GM23338 (cell line): ENCODE measurements at places on chromosomes 5 and 9. TPM values are rescaled to one million over a fixed set of nuclear protein-coding genes. Genes with fewer than 3 reads are reported as not detected.

GRCh38 chr9:85224301-85224700, 517.5 kb downstream of the AGTPBP1 start:
- no peak for DNase-seq

DNA sequence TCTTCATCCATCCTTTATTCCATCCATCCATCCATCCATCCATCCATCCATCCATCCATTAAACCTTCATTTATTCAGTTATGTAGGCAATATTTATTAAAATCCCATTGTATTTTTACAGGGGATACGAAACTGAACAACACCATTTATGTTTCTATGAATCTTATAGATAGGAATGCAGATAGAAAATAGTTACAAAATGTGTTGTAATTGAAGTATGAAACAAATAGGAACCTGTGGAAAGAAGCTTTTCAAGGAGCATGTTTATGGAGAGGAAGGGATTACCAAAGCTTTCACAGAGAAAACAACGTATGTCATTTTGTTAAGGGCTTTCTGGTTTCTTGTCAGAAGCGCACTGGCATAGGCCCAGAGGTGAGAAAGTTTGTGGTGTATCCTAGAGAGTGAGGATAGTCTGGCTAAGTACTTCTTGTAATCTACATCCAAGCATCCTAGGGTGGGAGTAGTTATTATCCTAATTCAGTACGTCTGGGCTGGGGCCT, 184.0 kb downstream of the CNTLN start:
- DNase-seq = no peak

DNA sequence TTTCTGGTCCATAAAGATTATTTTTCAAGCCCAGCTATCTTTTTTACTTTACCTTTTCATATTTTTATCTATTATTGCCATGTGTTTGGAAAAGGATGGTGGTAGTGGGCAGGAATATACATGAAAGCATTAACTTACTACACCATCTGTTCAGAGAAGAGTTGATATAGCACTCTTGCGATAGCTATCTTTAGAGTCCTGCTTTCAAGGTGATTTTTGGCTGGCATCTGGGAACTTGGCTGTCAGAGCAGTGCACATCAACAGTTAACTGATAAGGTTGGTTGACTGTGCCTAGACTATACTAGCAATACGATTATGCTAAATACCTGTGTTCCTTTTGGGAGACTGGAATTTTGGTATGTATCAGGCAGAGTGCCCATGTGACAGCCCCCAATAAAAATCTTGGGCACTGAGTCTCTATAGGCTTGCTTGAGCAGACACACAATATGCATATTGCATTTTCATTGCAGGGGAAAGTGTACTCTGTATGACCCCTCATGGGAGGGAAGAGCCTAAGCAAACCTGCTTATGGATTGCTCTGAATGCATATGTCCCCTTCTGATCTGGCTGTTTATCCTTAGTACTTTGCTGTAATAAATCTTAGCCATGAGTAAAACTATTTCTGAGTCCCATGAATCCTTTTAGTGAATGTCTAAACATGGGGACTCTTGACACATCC, 227.6 kb upstream of the C9orf72 start:
- DNase-seq = no peak

DNA sequence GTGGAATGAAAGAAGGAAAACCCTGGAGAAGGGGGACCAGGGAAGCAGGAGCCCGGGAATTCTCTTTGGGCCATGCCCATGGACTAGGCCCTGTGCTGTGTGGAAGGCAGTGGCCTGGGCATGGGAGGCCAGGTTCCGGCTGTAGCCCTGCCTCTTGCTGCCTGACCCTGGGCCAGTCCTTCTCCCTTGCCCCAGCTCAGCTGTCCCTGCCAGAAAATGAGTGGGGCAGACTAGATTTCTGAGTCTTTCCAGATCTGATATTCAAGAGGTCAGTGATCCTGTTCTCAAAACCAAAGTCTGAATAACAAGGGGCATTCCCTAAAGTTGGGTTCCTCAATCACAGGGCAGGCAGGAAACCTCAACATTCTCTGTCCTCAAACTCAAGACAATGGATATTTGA, 24.8 kb upstream of the CORO2A start:
- DNase-seq = no peak

- DNase-seq = no peak
Measured at GRCh38 chr5:23428705-23429104, 78.7 kb upstream of the PRDM9 start.

DNA sequence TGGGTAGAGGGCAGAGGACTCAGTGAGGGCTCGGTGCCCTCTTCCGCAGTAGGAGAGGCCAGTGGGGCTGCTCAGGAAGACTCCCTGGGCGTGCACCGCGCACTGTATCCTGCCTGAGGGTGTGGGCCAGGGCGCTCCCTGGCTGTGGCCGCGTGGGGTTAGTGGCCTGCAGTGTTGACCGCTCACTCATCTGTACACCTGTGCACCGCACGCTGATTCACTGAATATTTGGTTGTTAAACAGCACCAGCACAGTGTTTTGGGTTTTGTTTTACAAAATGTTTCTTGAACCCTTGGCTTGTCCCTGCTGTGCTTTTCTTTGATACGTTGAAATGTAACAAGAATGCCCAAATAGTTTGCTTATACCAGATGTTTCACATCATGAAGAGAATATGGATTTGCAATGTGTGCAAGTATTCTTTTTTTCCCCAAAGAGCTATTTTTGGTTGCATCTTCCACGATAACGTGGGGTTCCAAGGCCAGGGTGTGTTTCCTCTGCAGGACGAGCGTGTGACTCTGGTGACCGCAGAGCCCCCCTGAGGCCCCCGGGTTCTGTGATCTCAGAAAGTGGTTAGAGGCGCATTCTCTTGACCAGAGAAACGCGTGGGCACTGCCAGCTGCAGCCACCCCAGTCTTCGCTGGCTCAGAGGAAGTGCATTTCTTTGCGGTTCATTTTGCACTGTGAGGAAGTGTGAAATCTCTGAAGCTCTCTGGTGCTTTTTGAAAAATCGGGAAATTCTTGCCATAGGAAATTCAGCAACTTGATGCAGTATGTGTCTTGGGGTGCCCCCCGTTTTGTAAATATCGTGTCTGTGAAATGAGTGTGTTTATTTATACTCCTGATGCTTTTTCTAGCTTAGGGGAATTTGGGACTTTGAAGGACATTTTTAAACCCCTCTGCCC, 46.9 kb downstream of the AHRR start:
- no peak for DNase-seq

GRCh38 chr5:162202285-162202880, 134.8 kb downstream of the GABRG2 start:
- DNase-seq = no peak

DNA sequence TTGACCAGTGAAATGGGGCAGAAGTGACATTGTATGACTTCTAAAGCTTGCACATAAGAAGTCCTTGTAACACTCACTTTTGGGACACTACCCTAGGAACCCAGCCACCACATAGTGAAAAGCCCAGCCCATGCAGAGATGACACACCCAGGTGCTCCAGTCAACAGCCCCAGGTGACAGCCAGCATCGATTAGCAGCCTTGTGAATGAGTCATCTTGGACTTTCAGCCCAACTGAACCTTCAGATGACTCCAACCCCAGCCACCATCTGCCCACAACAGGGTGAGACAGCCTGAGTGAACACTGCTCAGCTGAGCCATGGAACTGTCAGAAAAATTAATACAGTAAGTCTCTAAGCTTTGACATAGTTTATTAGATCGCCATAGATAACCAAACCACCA, 458.6 kb downstream of the ZSWIM6 start:
- no peak for DNase-seq

DNA sequence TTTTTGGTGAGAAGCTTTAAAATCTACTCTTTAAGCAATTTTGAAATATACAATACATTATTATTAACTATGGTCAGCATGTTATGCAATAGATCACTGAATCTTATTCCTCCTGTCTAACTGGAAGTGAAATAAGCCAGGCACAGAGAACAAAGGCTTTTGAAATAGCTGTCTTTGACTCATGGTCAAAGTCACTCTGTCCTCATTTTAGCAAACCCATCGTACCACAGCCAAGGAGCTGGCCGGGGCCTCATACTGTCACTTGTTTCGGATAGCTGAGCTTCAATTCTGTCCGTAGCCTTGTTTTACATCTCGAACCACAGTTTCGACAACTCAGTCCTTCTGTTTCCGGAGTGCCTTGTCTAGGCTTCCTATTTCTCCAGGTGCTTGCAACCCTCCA, 19.2 kb downstream of the ADCY2 start:
- no peak for DNase-seq

GRCh38 chr5:64690417-64691151, at the start of gene SHISAL2B:
Gene SHISAL2B (plus strand): TSS chr5:64690503. CDS start chr5:64690624, 121 bp downstream.
- DNase-seq = peak; percentile 79

GRCh38 chr9:69097064-69097463, 61.5 kb downstream of the FXN start:
- DNase-seq = no peak

DNA sequence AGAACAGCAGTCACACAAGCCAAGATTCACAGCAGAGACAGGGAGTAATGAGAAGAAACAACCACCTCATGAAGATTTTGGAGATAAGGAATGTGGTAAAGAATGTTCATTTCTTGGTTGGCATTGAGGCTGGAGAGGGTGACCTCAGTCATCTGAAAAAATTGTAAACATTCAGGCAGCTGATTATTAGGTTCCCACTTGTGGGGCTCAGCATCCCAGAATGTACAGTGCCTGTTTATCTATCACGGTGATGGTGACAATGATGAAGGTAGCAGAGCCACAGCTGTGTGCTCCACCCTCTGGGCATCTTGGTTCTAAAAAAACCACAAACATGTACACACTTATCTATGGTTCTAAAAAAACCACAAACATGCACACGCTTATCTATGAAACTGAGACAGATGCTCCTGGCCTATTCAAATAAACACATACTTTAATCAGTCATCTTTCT, 143.9 kb upstream of the MOCS2 start:
- no peak for DNase-seq

GRCh38 chr9:2466703-2467102, 154.9 kb upstream of the VLDLR start:
- no peak for DNase-seq

DNA sequence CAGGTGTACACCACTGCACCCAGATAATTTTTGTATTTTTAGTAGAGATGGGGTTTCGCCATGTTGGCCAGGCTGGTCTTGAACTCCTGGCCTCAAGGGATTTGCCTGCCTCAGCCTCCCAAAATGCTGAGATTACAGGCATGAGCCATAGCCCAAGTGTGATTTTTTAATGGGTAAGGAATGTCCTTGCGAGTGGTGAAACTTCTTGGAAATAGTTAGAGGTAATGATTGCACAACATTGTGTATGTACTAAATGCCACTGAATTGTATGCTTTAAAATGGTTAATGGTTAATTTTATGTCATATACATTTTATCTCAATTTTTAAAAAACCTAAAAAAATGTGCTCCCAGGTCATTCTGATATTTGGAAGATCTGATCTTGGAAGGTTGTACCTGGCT, 59.9 kb upstream of the IL6ST start:
- no peak for DNase-seq

- DNase-seq = no peak
Measured at GRCh38 chr9:129803676-129804060, 684 bp downstream of the TOR1B start.

DNA sequence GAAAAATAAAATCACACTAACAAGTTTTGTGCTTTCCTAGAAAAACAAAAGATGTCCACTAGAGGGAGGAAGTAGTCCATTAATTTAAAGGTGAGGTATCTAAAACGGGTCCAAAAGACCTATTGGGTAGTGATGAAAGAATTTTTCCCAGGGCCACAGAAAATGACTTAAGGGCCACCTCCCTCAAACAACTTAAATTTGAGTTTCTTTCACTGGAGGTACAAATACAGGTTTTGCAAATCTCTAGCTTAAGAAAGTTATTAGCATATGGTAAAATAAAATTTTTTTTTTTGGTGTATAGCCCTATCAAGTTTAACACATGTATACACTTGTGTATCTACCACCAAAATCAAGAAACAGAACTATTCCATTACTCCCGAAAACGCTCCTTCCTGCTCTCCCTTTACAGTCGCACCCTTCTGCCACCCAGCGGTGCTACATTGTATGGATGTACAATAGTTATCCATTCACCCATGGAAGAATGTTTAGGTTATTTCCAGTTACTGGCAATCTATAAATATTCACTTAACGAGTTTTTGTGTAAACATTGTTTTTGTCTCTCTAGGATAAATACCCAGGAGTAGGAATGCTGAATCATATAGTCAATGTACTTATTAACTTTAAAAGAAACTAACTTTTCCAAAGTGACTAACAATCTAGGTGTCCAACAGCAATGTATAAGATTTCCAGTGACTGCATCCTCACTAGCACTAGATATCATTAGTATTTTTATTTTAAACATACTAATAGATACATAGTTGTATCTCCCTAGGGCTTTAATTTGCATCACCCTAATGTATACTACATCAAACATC, 21.9 kb downstream of the DEPDC1B start:
- DNase-seq = peak; percentile 79

DNA sequence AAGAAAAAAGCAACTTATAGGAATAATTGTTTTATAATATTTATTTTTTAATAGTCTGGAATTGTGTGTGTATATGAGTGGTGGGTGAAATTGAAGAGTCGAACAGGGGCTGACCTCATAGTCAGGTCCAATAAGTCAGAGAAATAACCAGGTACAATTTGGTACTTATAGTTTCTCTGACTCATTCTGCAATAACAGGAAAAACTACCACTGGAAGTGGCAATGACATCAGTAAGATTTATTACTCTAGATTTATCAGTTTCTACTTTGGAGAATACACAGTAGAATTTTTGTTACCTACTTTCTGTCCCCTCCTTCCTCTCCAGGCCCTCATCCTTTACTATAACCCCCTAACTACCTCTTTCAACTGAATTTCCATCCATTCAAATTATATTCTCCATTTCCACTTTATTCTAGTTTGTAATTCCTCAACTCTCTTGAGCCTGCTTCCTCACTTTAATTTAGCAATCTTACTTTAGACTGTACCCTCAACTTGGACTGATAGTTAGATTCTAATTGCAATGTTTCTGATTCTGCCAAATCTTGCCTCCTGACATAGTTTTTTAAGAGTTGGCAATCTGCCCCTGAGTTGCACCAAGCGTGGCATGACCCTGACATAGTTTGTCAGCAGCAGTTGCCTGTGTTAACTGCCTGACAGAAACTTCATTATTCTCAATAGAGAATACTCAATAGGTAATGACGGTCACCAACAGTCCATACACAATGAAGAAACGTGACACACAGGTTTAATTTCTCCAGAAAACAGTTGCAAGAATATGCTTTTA, 475.3 kb upstream of the RIOK2 start:
- DNase-seq = no peak

- no peak for DNase-seq
Measured at GRCh38 chr5:54301849-54302248, 8.5 kb downstream of the ARL15 start.

- no peak for DNase-seq
Measured at GRCh38 chr5:1420211-1421195, 24.7 kb downstream of the SLC6A3 start.

The TMEM174 gene
- not detected in 2 replicates for total RNA-seq

The PCDHGB1 gene
- 8.9 and 9.1 TPM in 2 replicates for total RNA-seq

The UGCG gene
- total RNA-seq = 44.9 and 48.1 TPM in 2 replicates

The PCDHB3 gene
- total RNA-seq = 15.3 and 19.4 TPM in 2 replicates

The ZFR gene
- total RNA-seq = 103 and 107 TPM in 2 replicates

The UNC13B gene
- total RNA-seq = 44.9 and 52.1 TPM in 2 replicates

The FOXD1 gene
- total RNA-seq = 0.12 and 0.42 TPM in 2 replicates
